Cardiac atrium fibroblast (primary cell): ENCODE measurements at places on chromosomes 6 and 20. TPM values are rescaled to one million over a fixed set of nuclear protein-coding genes. Genes with fewer than 3 reads are reported as not detected.

KCNS1 gene
- total RNA-seq: 2.3 and 2.4 TPM in 2 replicates

KLHDC3 gene
- total RNA-seq: 99.6 and 118 TPM in 2 replicates

HLA-A gene
- total RNA-seq: 528 and 669 TPM in 2 replicates

EYA2 gene
- total RNA-seq: 3.6 and 4.2 TPM in 2 replicates

RIMS1 gene
- total RNA-seq: not detected in 2 replicates

CYP39A1 gene
- total RNA-seq: not detected in 2 replicates

ENTPD6 gene
- total RNA-seq: 50.5 and 68.6 TPM in 2 replicates

PRPH2 gene
- 0.97 and 1.3 TPM in 2 replicates for total RNA-seq

JPH2 gene
- total RNA-seq: 1.6 TPM in 1 of 2 replicates, not detected in the other

OR12D3 gene
- not detected in 2 replicates for total RNA-seq

RAD21L1 gene
- total RNA-seq: not detected in 2 replicates

ABHD16B gene
- not detected in 2 replicates for total RNA-seq

LY86 gene
- total RNA-seq: not detected in 2 replicates

SYNDIG1 gene
- not detected in 2 replicates for total RNA-seq

GMPR gene
- total RNA-seq: 2.6 and 3.4 TPM in 2 replicates

ZMYND8 gene
- 19.5 and 24.9 TPM in 2 replicates for total RNA-seq

FAM217A gene
- not detected in 2 replicates for total RNA-seq

RBPJL gene
- not detected in 2 replicates for total RNA-seq

HSPA1L gene
- total RNA-seq: 0.49 TPM in 1 of 2 replicates, not detected in the other

PBOV1 gene
- not detected in 2 replicates for total RNA-seq

SRMS gene
- not detected in 2 replicates for total RNA-seq

AIG1 gene
- 12.8 and 13.4 TPM in 2 replicates for total RNA-seq

PDE7B gene
- total RNA-seq: 41.0 and 49.5 TPM in 2 replicates

NKX2-4 gene
- total RNA-seq: not detected in 2 replicates

BIRC7 gene
- not detected in 2 replicates for total RNA-seq

BPI gene
- total RNA-seq: not detected in 2 replicates

PPIL4 gene
- total RNA-seq: 19.0 and 22.8 TPM in 2 replicates

RBL1 gene
- 5.8 and 12.1 TPM in 2 replicates for total RNA-seq

DSP gene
- 0.36 and 1.5 TPM in 2 replicates for total RNA-seq

TSBP1 gene
- total RNA-seq: not detected in 2 replicates

NINL gene
- 3.2 and 7.8 TPM in 2 replicates for total RNA-seq

HLA-DRB1 gene
- not detected in 2 replicates for total RNA-seq

DOK5 gene
- total RNA-seq: 9.9 and 17.7 TPM in 2 replicates

MYT1 gene
- total RNA-seq: not detected in 2 replicates

TMC2 gene
- total RNA-seq: not detected in 2 replicates

CCR6 gene
- total RNA-seq: not detected in 2 replicates

TNFRSF6B gene
- 1.8 and 5.8 TPM in 2 replicates for total RNA-seq

LY6G6D gene
- total RNA-seq: not detected in 2 replicates

PRDM13 gene
- not detected in 2 replicates for total RNA-seq

CASS4 gene
- 5.7 and 17.0 TPM in 2 replicates for total RNA-seq

ZSWIM3 gene
- total RNA-seq: 2.9 and 6.1 TPM in 2 replicates

REPS1 gene
- total RNA-seq: 33.7 and 51.3 TPM in 2 replicates

CAP2 gene
- 4.7 TPM in 2 replicates for total RNA-seq

GLP1R gene
- not detected in 2 replicates for total RNA-seq

DBNDD2 gene
- 7.9 and 10.1 TPM in 2 replicates for total RNA-seq

WFDC10B gene
- not detected in 2 replicates for total RNA-seq

EFCAB8 gene
- total RNA-seq: under 0.01 TPM in 1 of 2 replicates, not detected in the other

ULBP3 gene
- 10.7 and 19.3 TPM in 2 replicates for total RNA-seq

KIF25 gene
- total RNA-seq: not detected in 2 replicates

PHIP gene
- total RNA-seq: 10.5 and 11.2 TPM in 2 replicates

ZSCAN23 gene
- 0.36 and 0.81 TPM in 2 replicates for total RNA-seq

PARD6B gene
- total RNA-seq: 0.18 and 0.32 TPM in 2 replicates
